CD8-positive, alpha-beta memory T cell (primary cell): ENCODE measurements at places on chromosomes 7 and 10. TPM values are rescaled to one million over a fixed set of nuclear protein-coding genes. Genes with fewer than 3 reads are reported as not detected.

GRCh38 chr7:32020551-32021159 lies 49.6 kb downstream of the PDE1C start:
- DNase-seq = no peak

- DNase-seq = no peak
These were observed 135.4 kb downstream of the KIF20B start for GRCh38 chr10:89836840-89837164.

DNA sequence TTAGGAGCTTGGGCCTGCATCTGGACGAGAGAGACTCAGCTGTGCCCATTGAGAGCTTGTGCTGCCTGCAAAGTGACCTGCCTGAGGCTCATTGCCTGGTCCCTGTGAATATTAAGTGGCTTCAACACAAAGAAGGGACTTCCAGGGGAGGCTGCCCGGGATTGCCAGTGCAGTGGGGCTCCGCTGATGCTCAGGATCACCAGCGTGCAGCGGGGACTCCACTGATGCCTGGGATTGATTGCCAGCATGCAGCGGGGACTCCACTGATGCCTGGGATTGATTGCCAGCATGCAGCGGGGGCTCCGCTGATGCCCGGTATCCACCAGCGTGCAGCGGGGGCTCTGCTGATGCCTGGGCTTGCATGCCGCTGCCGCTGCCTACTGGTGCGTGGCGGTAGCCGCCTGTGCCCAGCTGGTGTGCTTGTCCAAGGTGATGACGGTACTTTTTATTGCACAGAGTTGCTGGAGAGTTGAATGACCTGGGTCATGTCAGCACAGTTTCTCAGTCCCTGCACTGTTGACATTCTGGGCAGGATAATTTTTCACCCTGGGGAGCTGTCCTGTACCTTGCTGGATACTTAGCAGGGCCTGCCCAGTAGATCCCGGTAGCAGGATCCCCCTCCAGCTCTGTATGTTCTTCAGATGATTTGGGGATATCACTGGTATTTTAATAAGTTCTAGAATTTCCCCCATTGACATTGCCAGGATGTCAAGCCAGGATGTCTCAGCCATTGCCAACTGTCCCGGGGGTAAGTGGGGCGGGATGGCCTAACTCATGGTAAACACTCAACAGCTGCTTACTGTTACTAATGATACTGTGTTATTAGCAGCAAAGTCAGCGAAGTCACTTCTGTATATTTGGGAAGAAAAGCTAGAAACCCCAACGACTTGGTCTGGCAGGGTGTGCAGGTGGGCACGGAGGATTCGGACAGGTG lies 13.0 kb downstream of the DOCK1 start:
- DNase-seq = no peak

DNA sequence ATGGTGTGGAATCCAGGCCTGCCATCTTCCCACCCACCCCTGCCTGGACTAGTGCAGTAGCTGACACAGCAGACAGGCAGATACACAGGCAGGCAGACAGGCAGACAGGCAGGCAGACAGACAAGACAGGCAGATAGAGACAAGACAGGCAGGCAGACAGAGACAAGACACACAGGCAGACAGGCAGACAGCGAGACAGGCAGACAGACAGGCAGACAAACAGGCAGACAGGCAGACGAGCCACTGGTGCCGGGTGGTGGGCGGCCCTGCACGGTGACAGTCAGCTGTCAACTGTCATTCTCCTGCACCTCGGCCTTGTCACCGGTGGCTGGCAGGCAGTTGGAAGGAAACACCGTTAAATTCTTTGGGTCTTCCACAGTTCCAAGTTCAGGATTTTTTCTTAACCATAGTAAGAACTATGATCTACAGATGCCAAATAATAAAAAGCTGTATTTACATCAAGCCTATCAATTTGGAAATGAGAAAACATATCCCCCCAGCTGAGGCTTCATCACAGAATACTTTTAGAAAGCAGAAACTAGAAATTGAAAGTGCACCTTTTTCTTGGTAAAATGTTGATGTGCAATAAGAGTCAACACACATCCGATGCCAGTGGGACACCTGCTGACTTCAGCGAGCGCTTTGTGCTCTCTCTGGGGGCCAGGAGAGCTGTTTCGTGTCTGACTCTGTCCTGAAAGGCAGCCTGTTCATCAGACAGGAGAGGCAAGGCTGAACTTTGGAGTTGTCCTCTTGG lies 250.4 kb downstream of the DNAJB6 start:
- DNase-seq = no peak

- DNase-seq = peak; percentile 93
These were observed 74.6 kb downstream of the PAXIP1 start for GRCh38 chr7:154928136-154929005.

DNA sequence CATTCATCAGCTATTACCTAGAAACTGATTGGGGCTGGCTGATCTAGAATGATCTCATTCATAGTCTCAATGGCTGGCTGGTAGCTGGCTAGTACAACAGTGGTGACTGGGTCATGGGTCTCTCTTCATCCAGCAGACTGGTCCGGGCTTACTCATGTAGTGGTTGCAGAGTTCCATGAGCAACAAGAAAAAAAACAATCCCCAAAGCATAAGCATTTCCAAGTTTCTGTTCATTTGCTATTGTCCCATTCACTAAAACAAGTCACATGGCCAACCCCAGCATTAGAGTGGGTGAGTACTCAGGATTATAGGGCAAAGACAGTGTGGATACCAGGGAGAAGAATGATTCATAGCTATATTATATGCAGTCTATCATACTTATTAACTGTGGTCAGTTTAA lies 85.2 kb upstream of the SEMA3C start:
- no peak for DNase-seq

The PKD2L1 gene
- not detected for total RNA-seq

The LRRC18 gene
- not detected for total RNA-seq
